Activated naive CD4-positive, alpha-beta T cell treated with Interleukin-2 at 50 U/mL for 16 hours (primary cell): ENCODE measurements at places on chromosomes 11 and 22.

DNA sequence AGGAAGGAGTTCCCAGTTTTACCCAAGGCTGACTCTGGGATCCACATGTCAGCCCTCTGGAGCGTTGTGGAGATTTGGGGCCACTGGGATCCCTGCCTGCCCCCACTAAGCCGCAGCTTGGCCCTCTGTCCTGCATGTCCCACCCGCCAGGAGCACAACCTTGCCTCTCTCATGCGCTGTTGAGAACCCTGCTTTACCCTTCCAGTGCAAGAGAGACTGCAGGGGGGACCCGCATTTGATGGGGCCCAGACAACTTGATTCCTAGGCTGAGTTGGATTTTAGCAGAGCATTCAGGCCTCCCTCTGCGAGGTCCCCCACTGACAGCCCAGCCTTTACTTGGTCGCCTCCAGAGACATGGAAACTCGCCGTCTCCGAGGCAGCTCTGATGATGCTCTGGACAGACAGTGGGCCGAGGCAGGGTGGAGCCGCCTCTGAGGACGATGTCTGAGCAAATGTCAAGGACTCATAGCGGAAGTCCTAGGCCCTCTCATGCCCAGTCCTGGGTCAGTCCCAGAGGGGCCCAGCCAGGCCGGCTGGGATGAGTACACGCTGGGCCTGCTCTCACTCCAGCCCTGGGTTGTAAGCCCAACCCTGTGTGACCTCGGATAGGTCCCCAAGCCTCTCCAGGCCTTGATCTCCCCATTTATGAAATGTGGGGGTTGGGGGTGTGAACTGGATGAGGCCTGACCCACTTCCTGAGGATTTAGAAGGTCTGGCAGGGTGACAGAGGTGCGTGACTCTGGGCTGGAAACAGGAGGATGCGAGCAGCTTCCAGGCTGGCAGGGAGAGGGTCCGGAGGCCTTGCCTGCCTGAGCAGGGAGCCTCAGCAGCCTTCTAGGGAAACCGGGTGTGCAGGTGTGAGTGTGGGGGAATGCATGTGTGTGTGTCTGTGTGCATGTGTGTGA is 630 bp downstream of the CD5 start:
- DNase-seq, result peak; percentile 38

- DNase-seq, result no peak
Observed at GRCh38 chr11:127003260-127003981, 2.9 kb upstream of the KIRREL3 start.

GRCh38 chr11:116958246-116958645 is 120.8 kb upstream of the APOA1 start:
- no peak for DNase-seq

- DNase-seq, result no peak
Observed at GRCh38 chr11:124896071-124896750, 1.5 kb downstream of the ROBO4 start.

DNA sequence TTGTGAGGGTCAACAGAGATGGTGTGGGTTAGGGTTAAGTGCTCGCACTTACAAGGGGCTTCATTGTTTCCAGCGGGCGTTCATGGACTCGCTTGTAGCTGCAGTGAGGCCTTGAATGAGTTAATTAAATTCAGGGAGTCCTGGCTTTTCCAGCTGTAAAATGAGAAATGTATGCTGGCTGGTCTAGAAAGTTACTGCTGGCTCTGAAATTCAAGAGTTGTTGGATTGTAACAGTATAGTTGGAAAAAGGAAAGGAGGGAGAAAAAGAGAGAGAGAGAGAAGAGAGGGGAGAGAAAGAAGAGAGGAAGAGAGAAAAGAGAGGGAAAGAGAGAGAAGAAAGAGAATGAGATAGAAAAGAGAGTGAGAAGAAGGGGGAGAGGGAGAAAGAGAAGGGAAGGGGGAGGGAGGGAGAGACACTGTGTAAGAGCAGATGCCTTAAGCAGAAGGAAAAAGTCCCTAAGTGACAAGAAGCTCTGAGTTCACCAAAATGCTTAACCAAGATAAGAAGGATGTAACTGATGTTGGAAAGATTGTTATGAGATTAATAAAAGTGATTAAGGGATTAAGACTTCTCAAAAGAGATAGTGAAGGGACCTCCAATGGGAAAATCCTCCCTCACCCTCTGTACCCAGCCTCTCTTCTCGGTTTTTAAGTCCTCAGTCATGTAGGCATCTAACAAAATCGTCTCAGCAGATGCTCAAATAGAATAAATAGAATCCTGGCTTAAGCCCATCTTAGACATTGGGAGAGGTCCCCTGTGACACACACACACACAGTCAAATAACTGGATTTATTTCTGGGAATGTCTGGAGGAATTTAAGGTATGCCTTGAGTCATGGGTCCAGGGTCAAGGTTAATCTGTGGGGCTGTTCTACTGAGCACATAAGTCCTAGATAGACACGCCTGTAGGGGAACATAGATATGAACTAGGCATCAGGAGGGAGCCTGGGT is 477.9 kb downstream of the MIAT start:
- no peak for DNase-seq

DNA sequence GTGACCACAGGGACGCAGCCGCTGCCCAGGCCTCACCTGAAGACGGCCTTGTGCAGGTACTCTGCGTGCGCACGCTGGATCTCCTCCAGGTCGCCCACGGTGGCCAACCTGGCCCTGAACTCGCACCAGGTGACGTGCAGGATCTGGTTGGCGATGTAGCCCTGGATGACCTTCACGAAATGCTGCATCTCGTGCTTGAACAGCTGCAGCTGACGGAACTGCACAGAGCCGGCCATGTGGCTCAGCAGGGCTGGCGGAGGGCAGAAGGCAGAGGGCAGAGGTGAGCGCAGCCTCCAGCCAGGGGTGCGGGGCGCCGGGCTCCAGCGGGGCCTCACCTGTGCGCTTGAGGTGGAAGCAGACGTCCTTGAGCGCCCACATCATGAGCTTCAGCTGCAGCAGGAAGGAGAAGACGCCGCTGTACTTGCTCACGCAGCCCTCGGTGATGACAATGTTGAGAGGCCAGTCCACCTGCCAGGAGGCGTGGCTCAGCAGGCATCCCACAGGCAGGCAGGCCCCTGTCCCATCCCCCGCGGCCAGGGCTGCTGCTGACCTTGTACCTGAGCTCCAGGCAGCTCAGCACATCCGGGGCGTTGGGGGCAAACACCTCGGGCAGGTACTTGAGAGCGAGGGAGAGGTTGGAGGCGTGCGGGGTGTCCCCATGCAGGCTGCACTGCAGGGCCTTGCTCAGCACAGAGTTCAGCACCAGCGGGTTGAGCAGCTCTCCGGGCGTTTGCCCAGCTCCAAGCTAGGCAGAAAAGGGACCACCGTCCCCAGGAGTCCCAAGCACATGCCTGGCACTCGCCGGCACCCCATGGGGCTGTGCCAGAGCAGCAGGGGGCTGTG is 17.6 kb downstream of the SELENOO start:
- DNase-seq, result no peak

GRCh38 chr22:39454385-39454871 is 2.4 kb upstream of the MGAT3 start:
- DNase-seq, result no peak

GRCh38 chr11:9703280-9703679 is 39.4 kb downstream of the SWAP70 start:
- DNase-seq, result no peak

GRCh38 chr22:24510637-24511625 is 15.8 kb downstream of the UPB1 start:
- no peak for DNase-seq

GRCh38 chr11:32024948-32025347 is 65.9 kb upstream of the RCN1 start:
- no peak for DNase-seq

GRCh38 chr11:33944345-33944692 is 52.4 kb upstream of the LMO2 start:
- DNase-seq, result no peak

GRCh38 chr11:30432178-30432577 is 109.3 kb downstream of the ARL14EP start:
- no peak for DNase-seq

- no peak for DNase-seq
Observed at GRCh38 chr22:48714231-48714630, 1113.4 kb downstream of the BRD1 start.
